Activated effector memory CD4-positive, alpha-beta T cell treated with anti-CD3 and anti-CD28 coated beads, Interleukin-2, amount 50 U/mL, for 16 hours (primary cell): ENCODE measurements at places on chromosomes 7 and 10.

GRCh38 chr7:119270045-119270464 lies 1002.9 kb upstream of the KCND2 start:
- DNase-seq, result peak; percentile 54

DNA sequence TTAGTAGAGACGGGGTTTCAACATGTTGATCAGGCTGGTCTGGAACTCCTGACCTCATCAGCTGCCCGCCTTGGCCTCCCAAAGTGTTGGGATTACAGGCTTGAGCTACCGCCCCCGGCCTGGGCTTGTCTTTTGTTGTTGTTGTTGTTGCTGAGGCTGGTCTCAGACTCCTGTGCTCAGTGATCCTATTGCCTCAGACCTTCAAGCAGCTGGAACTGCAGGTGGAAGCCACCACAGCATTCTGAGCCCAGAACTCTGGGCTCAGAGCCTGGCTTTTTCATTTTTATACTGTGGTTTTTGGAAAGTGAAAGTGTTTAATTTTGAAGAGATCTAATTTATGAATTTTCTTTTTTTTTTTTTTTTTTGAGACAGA lies 16.2 kb upstream of the DNAJB6 start:
- DNase-seq, result no peak

GRCh38 chr7:142196066-142196840 lies 61.6 kb downstream of the PRSS58 start:
- no peak for DNase-seq

DNA sequence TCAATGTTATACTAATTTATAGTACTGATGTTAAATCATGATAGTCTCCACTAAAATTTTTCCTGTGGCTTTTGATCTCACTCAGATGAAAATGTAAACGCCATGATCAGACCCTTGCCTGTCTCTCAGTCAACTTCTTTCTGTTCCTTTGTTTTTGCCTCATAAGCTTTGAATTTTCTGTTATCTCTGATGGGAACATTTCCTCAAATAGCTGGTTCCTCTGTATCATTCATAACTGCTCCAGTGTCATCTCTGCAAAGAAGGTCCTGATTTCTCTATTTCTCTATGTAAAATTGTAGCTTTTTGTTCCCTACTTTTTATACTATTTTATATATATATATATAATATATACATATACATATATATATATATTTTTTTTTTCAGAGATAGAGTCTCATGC lies 67.5 kb downstream of the GPR141 start:
- DNase-seq, result no peak

DNA sequence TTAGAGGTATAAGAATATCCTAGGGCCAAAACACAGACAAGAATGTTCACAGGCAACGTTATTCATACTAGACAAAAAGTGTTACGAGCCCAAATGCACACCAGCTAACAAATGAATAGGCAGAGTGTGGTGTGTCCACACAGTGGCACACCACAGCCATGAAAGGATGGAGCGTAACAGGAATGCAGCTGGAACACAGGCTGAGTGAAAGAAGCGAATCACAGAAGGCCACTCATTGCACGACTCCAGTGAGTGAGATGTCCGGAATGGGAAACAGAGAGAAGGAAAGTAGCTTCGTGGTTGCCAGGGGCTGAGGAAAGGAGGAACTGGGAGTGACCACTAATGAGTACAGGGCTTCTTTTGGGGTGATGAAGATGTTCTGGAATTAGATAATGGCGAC lies 198.8 kb downstream of the TNS3 start:
- peak; percentile 16 for DNase-seq

GRCh38 chr10:6034371-6034770 lies 27.8 kb downstream of the IL2RA start:
- no peak for DNase-seq

DNA sequence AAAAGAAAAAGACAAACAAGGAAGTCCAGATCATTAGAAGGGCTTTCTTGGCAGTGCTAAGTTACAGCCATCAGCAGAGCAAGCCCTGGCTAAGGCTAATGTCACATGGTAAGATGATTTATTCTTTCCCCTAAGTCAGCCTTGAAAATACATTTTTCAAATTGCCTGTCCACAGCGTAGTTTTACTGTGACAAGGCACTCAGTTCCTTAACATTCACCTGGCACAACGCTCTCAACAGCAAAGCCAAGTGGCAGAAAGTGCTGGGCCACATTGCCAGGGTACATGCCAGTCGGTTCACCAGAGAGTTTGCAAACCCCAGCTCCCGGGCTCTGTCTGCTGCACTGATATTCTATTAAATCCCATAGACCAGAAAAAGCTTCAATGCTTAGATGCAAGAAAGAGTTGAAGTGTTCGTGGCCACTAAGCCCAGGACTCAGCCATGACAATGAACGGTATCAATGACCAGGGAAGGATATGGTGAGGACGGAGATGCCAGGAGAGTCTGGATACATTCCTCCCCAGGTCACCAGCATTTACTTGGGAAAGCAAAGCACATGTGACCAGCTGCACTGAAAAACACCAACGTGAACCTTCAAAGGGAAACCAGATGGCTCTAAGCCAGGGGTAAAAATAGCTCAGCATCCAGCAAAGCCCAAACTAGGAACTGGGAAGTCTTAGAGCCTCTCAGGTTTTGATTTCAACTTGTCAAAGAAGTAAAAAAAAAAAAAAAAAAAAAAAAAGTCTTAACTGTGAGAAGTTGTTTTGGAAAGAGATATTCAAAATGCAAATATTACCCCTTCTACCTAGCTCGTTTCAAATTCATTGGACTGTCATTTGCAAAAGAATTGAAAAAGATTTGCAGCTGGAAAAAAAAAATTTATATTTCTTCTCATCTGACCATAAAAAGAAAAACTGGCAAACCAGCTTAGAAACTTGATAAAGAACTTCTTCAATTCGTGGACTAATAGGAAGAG lies 23.9 kb upstream of the MPP7 start:
- DNase-seq, result no peak

GRCh38 chr10:20672741-20673140 lies 224.4 kb downstream of the NEBL start:
- DNase-seq, result no peak

GRCh38 chr7:19144661-19145433 lies at the start of gene FERD3L:
FERD3L (minus strand) TSS chr7:19145421; CDS start chr7:19145362, 59 bp downstream.
- DNase-seq, result no peak

GRCh38 chr7:150754951-150755350 lies 17.7 kb downstream of the GIMAP5 start:
- no peak for DNase-seq

DNA sequence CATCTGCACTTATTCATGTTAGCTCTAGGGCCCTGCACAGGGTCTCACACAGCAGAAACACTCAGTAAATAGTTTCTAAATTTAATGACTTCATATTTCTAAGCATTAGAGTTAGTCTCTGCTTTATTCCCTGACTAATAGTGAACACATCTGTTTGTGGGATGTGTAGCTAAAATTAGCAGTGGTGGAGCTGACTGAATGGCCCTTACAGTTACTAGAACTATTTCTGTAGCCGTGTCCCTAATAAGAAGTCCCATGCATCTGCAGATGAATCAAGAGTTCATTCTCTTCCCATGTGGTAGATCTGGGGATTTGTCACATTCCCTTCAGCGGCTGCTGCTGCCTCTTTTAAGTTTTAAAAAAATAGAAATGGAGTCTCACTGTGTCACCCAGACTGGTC lies 11.7 kb downstream of the MAP3K8 start:
- DNase-seq, result no peak

DNA sequence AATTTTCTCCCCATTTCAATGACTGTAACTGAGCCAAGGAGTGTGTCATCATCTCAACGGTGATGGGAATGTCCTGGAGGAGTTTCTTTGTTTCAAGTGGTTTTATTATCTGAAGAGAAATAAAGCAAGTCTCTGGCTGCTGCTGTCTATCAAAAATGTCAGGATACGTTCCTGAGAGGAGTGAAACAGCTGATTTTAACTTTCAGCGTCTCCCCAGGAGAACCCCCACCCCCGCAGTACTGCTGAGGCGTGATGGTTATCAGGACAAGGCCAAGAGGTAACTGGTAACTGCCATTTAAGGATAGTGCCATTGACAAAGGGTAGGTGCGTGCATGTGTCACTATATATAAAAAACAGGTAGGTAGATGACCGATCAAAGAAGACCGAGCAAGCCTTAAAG lies 70.3 kb upstream of the LRGUK start:
- DNase-seq, result no peak

DNA sequence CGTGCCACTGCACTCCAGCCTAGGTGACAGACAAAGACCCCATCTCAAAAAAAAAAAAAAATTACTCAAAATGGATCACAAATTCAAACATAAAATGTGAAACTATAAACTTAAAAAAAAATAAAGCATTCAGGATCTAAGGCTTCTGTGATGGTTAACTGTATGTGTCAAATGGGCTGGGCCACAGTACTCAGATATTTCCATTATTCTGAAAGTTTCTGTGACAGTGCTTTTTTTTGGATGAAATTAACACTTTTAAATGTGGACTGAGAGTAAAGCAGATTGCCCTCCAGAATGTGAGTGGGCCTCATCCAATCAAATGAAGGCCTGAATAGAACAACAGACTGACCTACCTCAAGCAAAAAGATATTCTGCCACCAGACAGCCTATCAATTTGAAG lies 26.0 kb downstream of the ARHGAP12 start:
- DNase-seq, result no peak

GRCh38 chr7:44961844-44962482 lies 16.9 kb downstream of the MYO1G start:
- DNase-seq, result no peak

DNA sequence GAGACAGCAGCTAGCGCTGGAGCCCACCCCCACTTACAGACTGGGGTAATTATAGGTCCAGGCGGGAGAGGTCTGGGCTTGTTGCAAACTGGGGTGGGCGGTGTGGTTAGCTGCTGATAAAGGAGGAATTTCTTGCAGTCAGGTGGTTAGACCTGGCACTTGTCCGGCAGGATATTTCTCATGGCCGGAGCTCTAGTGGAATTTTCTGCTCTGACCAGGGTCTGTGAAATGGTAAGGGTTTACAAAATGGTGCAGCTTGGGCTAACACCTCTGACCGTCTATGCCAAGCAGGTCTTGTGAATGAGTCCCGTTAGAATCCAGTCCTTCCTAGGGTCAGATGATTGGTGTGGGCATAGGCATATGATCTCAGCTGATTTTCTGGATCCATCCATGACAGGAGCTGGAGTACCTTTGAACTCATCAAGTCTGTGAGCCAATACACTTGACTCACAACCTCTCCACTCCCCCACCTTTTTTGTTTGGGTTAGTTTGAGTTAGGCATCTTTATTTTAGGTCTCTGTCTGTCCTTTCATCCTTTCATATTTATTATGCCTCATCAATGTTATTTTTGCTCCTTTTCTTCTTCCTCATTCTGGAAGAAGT lies 213.4 kb downstream of the SUGCT start:
- no peak for DNase-seq

- peak; percentile 71 for DNase-seq
Measured at GRCh38 chr7:129553899-129554461, 51.6 kb downstream of the SMKR1 start.
